ENCODE measurements at places on chromosomes 6 and 20.
A peak's percentile ranks its signal among the peaks of the same experiment; 100 is the strongest.

GRCh38 chr6:5167501-5167900 is 82.4 kb downstream of the PPP1R3G start:
- no peak for DNase-seq

- DNase-seq = no peak
Observed at GRCh38 chr20:4957939-4958362, 43.4 kb downstream of the SLC23A2 start.

DNA sequence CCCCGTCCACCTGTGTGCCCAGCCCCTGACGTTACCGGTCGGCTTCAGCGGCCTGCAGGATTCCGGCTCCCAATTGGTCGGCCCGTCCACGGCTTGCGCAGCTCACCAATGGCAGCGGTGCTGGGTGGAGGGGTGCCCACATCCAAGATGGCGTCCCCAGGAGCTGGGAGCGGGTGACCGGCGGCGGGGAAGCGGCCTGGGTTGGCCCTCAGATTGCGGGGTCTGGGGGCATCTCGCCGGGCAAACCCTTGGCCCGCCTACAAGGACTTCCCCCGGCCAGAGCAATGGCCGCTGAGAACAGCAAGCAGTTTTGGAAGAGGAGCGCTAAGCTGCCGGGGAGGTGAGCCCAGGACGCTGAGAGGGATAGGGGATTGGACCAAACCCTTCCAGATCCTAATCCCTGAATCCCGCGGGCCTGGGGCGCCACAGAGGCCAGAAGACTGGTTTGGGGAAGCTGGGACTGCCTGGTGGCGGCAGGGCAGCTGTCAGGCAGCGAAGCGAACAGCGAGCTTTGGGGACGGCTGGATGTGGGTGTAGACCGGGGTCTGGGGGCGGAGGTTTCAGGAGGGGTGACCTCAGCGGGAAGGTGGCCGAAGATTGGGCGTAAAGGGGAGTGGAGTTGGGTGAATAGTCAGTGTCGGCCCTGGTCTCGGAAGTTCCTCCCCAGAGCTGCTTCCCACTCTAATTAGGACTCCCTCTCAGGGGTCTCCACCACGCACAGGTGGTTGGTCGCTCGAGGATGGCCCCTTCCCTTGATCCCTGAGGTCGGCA is at the start of the genes TBC1D22B and TMEM217:
Gene TBC1D22B (plus strand): TSS at position 139 of the 771 bp plus-strand sequence. CDS start 146 bp downstream, at position 285.
Gene TMEM217 (minus strand): TSS at position 511 of the 771 bp plus-strand sequence. CDS start 39,114 bp downstream, outside the sequence.
- DNase-seq = peak; percentile 99

- no peak for DNase-seq
Observed at GRCh38 chr6:152316024-152316423, 321.1 kb downstream of the SYNE1 start.

GRCh38 chr6:147514831-147515230 is 6.3 kb downstream of the SAMD5 start:
- DNase-seq = no peak

DNA sequence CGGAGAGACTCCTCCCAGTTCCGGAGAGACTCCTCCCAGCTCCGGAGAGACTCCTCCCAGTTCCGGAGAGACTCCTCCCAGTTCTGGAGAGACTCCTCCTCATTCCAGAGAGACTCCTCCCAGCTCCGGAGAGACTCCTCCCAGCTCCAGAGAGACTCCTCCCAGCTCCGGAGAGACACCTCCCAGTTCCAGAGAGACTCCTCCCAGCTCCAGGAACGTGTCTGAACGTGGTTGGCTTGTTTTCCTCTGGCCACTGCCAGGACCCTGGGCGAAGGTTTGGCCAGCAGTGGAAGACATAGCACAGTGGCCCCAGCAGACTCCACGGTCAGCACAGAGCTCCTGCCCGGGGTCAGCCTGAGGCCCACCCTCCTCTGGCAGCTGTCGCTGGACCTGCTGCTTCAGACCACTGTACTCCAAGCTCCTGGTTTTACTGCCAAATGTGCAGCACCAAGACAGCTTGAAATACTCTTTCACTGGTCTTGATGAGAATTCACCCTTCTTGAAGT is 122.3 kb upstream of the AFDN start:
- no peak for DNase-seq

DNA sequence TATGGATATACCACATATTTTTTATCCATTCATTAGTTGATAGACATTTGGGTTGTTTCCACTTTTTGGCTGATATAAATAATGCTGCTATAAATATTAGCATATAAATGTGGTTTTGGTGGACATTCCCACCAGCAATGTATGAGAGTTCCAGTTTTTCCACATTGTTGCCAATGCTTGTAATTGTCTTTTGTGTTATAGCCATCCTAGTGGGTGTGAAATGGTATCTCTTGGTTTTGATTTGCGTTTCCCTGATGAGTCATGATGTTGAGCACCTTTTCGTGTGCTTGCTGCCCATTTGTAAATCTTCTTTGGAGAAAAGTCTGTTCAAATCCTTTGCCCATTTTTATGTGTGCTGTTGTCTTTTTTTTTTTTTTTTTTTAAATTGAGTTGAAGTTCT is 54.4 kb downstream of the DHX35 start:
- DNase-seq = no peak

GRCh38 chr6:41228616-41229015 is 467 bp downstream of the TREML4 start:
- no peak for DNase-seq

DNA sequence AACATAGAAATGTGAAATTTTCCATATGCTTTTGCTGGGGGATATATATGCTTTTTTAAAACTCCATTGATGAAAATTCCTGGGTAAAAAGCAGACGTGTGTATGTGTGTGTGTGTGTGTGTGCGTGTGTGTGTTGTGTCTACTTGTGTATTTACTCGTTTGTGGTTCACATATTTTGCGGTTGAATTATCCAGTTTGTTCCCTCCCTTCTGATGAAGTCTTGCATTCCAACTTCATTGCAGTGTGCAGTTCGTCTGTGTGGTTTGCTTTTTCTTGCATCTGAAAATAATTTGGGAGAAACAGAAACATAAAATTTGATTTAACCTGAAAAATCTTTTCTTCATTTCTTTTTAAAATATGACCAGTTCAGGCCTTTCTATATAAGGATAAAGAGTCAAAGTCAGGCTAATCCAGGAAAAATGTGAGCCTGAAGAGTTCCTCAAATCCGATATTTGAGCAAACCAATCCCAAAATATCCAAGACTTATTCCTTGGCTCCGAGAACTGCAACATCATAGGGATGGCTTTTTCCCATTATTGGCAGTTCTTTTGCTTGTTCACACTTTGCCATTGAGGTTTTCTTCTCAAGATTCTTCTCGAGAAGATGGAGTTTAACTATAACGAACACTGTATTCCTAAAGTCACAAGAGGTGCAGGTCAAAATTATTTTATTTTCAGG is 202.2 kb upstream of the CCN2 start:
- DNase-seq = no peak

- DNase-seq = no peak
Observed at GRCh38 chr6:24274441-24275083, 83.3 kb downstream of the DCDC2 start.

DNA sequence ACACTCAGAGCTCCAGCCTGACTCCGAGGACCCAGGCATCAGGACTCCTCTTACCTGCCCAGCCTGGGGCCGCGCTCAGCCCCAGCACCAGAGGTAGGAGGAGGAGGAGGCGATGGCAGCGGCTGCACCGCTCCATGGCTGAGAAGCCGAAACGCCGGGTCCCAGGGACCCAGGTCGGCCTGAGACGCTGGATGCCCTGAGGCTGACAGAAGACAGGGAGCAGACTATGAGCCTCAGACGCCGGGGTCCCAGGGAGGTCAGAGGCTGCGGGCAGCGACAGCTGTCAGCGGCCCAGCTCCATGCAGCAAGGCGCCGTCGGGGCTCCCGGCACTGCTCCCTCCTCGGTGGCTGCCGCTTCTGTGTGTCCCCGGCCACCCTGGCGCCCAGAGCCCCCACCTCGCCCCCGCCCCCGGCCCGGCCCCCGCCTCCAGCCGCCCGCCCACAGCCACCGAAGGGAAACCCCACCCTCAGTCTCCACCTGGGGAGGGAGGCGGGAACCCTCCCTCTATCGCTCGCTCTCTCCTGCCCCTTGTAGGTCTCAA is at the start of gene COL11A2:
Gene COL11A2 (minus strand): TSS at position 363 of the 542 bp plus-strand sequence. CDS start 227 bp downstream, at position 136.
- DNase-seq = no peak
